Activated gamma-delta T cell (primary cell): ENCODE measurements at places on chromosomes 1 and 21.

DNA sequence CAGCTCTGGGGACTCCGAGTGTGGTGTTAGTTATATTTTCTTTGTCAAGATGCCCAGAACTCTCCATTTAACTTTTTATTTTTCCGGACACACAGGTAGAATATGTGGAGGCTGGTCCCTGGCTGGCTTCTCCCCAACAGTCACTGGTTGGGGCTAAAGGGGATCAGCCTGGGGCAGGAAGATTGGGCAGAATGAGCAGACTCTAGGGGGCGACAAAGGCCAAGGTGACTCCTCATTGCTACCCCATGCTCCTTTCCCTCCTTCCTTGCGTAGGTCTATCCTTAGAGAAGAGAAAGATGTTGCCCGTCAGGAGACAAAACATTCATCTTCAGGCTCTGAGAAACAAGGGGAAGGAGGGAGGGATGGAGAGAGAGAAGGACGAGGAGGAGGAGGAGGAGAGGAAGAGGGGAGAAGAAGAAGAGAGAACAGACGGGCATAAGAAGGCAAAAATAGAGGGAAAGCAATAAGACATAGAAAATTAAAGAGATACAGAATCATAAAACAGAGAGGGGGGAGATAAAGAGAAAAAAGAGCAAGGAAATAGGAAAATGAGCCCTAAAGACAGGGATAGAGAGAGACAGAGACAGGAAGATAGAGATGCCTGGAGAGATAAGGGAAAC, 89.9 kb downstream of the FOXD2 start:
- DNase-seq: no peak

GRCh38 chr1:32889731-32890278, 3.5 kb downstream of the HPCA start:
- no peak for DNase-seq

DNA sequence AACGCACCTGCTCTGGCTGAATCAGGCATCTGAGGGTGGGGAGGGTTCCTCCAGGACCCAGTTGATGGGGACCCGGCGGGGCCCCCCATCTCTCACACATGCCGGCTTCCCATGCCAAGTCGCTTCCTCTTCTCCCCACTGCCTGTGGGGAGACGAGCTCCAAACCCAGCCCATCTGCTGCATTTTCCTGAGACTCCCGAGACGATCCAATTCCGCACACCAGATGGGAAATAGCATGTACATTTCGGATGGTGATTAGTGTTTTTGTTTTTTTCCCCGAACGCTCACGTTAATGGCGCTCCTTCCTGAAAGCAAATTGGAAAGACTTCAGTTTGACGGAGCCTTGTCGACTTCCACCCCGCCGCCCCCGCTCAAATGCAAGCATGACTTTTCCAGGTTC, 13.2 kb upstream of the GRIK3 start:
- no peak for DNase-seq

DNA sequence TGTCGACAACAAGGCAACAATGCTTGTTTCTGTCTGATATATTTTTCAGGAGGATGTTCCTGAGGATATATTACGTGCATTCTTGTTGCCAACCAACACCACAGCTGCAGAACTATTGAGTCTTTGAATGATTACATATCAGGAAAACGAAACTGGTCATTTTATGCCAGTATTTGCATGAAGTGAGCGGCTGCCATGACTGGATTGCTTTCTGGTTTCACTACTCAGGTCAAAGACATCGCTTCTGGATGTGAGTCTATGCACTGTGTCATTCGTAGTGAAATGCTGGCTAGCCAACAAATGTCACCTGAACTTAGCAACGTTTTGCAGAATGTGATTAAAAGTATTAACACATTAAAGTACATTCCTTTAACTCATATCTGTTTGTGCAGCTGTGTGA, 35.8 kb upstream of the OLFM3 start:
- DNase-seq: no peak

GRCh38 chr1:233061265-233061664, 110.9 kb downstream of the NTPCR start:
- no peak for DNase-seq

GRCh38 chr1:173554089-173554488, 48.8 kb downstream of the SLC9C2 start:
- DNase-seq: no peak

- no peak for DNase-seq
Measured at GRCh38 chr1:162656266-162656665, 24.0 kb downstream of the DDR2 start.

DNA sequence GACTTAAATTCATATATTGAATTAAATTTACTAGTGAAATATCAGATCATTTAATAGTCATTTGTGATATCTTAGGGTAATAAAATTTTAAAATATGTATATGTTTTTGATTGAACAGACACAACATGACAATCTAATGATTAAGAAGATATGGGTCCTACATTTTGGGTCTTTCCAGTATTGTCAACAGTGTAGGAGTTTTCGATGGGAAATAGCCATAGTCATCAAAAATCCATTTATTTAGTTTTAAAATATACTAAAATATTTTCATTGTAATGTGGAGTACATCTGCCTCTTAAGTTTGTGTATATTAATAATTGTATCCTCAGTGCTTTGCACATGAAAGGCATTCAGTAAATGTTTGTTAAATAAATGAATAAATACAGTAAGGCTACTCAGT, 14.0 kb downstream of the TRMT13 start:
- no peak for DNase-seq

GRCh38 chr1:89640440-89640839, 7.5 kb downstream of the LRRC8C start:
- DNase-seq: no peak

DNA sequence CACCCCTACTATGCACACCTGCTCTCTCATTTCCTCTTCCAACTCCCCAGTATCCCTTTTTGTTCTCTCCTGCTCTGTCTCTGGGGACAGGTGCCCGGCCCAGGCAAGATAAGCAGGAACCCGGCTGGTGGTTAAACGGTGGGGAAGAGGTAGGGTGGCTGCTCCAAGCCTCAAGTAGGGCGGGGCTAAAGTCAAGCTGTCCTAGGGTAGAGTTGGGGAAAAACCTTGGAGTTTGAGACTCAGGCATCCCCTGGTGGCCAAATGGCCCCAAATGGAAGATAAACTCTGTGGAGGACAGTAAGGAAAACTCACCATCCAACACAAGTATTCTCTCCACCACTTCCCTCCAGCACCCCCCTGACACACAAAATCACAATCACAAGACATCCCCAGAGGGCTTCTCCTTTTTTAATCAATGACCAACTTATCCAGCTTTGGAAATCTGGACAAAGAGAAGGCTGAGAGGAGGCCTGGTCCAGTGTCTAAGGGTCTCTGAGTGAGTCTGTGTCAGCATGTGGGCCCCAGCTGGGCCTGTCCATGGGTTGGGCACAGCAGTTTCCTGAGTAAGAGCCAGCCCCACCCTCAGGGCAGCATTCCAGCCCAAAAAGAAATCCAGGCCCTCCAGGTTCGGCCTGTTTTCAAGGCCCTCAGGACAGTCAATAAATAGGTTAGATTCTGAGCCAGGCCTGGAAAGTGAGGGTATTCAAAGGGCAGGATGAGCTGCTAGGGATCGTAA, 9.8 kb downstream of the POMGNT1 start:
- DNase-seq: no peak

- DNase-seq: no peak
Measured at GRCh38 chr21:17105932-17106331, 406.9 kb upstream of the CXADR start.

DNA sequence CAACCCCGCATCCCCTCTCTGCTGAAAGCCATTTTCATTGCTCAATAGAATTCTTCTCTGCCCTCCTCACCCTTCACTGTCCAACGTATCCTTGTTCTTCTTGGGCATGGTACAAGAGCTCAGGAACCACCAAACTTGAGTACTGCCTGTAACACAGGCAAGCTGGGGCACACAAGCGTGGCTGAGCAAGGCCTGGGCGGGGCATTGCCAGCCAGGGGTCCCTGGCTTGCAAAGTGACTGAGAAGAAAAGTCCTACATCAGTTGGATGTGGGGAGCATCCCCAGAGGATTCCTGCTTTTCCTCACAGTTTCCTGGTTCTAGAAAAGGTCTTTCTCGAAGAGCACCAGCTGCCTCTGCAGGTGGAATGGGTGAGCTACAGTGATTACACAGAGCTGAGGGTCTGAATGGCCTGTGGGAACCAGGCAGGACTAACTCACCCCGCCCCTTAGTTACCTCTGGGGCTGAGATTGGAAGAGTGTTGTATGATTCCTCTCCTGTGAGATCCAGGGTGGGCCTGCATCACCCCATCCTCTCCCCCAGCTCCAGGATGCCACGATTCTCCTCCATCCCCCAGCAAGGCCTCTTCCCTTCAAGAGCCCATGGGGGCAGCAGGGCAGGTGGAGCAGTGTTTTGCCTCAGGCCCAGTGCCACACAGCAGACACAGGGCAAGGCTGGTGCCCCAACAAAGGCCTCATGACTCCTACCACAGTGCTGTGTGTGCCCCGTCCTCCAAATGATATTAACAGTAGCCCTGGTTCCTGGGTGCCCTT, 121.9 kb downstream of the MATN1 start:
- no peak for DNase-seq

- DNase-seq: no peak
Measured at GRCh38 chr21:35965699-35966098, 94.6 kb downstream of the SETD4 start.

DNA sequence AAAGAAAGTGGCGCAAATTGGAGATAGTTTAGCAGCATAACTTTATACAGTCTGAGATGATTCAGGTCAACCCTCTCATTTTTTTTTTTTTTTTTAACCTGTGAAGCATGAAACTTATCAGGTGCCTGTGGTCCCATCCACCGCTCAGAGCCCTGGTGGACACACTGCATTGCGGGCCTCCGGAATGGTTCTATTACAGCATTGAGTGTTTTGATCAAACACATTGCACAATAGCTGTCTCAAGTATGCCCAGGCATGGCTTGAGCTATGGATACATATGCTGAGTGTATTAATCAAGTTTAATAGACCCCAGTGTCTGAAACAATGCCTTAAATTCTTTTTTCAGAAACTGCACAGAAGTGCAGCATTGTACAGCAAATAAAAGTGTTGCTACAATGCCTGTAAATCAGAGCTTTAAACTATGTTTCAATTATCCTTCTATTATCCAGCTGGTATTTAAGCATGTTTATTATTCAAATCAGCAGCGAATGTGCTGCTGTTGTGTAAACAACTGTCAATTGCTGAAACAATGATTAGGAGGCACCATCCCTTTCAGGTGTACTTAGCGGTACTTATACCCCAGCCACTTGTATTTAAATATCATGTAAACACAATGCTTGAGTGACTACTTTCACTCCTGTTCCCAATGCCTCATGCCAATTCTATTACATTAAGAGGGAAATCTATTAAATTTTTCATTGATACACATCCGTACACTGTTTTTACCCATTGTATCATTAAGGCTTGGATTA, 456.6 kb downstream of the RPS6KC1 start:
- DNase-seq: no peak

- DNase-seq: no peak
Measured at GRCh38 chr1:108750476-108751181, 4.2 kb downstream of the STXBP3 start.

- no peak for DNase-seq
Measured at GRCh38 chr1:46030074-46030870, 102.2 kb downstream of the PIK3R3 start.

DNA sequence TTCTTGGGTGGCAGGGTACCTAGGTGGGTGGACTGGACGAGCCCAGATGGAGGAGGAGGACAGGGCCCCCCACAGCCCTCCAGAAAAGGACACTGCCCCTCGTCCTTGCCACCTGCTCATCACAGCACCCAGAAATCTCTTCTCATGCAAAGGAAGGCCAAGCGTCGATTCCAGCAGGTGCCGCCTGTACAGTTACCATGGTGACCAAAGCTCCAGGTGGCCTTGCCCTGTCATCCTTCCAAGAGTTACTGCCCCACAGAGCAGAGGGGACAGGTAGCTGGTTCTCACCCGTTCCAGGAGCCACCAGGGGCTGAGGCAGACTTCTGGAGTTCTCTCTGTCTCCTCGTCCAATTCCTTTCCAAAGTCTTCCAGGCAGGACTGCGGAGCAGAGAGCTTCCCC, 119.9 kb upstream of the VAMP3 start:
- DNase-seq: no peak

- no peak for DNase-seq
Measured at GRCh38 chr1:29357452-29357851, 121.1 kb downstream of the PTPRU start.

DNA sequence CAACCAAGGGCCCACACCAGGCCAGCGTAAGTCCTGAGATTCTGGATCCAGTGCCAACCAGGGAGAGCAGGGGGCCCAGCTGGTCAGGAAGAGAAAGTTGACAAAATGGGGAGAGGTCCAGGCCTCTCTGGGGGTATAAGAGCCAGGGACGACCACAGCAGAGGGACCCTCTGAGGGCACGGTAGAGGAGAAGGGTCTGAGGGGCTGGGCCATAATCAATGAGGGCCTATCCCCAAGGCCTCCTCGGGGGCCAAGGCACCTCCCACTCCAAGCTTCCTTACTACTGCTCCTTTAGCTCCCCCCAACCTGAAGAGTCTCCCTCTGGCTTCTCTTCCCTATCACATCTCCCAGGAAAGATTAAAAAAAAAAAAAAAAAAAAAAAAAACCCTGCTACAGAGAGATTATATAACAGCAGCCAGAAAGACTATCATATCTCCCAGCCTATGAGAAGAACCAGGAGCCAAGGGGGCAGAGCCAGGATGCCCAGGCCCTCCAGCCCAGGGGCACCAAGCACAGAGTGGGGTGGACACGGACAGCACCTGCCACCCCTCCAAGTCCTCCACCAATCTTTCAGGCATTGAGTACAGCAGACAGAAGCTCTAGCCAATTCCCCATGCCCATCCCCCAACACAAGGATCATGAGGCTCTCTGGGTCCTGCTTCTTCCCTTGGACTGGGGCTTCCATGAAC, 2.7 kb downstream of the MEF2D start:
- no peak for DNase-seq

DNA sequence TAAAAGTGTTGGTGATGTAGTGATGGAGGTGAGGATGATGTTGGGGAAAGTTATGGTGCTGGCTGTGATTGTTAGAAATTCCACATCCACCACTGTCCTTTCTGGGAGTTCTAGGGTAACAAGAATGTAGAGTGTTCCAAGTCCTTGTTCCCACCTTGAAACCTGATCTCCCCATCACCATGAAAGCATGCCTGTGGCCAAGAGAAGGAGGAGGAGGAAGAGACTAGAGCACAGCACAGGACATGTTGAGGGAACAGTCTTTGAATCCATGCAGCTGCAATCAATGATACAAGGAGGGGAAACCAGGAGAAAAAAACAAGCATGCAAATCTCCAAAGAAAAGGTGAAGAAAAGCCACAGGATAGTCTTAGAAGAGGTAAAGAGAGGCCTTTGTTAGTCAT, 45.9 kb upstream of the ARTN start:
- no peak for DNase-seq

GRCh38 chr1:1129381-1129821, 13.5 kb upstream of the C1orf159 start:
- no peak for DNase-seq

GRCh38 chr1:22024485-22025367, 23.3 kb downstream of the CELA3A start:
- DNase-seq: peak; percentile 15

DNA sequence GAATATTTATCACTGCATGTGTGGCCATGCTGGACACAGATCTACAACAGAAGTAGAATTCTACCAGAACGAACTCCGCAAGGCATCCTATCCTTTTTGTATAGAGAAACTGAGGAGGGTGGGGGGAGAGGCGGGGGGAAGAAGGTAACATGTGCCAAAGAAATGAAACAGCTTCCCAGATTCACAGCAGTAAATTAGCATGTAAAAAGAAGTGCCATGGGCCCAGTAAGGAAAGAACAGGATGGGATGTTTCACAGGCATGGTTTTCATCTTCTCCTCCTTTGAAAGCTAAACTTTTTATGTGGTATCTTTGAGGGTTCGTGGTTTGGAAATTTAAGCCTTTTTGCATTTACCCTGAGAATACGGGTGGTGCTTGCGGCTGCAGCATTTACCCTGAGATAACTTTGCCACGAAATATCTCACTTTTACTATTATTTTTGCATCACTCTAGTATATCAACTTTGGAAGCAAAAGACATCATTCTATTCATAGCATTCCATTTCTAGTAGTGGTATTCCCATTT, 168.9 kb downstream of the TPR start:
- DNase-seq: no peak
